ENCODE measurements at places on chromosomes 2 and 18.

GRCh38 chr2:164456619-164457018 lies 164.7 kb downstream of the GRB14 start:
- no peak for DNase-seq

DNA sequence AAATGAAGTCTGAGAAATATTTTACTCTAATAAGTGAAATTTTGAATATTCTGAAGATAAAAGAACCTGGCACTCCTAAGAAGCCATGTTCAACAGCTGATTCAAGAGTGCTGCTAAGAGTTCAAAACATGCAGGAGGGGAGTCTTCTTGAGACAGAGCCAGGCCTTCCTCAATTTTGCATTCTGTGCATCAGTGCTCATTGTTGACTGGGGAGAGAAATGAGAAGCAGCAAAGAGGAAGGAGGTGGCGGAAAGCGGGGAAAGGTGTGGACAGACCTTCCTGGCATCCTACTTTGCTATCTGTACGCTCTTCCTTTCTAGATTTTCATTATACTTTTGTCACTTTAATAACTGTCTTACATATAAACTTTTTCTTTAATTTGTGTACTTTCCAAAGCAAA lies 29.7 kb upstream of the TXNDC2 start:
- no peak for DNase-seq

DNA sequence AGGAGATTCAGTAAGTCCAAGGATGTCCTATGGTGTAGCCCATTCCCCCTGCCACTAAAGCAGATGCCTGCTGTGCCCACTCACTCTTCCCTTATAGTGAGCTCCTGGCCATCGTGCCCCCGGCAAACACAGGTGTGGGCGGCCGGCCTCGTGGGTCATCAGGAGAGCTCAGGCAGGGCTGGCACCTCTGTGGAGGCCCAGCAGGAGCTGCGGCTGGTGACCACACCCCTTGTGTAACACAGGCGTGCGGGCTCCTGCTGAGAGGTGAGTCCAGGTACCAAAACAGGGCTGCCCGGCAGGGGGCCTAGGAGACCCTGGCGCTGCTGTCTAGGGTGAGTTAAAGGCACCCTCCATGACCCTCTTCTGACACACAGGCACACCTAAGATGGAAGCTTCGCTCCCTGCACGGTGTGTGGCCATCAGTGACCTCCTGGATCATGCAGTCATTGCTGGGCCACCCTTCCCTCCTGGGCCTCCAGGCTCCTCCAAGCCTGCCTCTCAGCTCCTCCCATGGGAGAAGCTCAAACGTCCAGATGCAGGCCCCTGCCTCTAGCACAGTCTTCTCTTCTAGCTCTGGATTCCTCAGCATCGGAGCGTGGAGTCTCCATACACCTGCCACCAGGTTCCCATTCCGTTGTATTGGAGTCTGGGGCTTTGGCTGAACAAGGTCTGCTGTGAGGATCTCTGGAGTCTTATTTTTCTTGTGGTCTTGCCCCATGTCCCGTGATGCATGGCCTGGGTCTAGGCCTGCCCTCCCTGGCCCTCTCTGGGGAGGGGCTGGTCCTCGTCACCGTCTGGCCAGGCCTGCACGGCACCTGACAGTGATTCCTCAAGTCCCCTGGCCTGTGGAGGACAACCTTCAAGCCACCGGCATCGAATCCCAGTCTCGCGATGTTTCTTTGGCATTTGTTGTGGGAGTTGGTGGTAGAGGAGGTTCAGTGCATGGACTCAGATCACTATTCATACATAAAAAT lies 246.9 kb downstream of the ACKR3 start:
- DNase-seq = no peak

DNA sequence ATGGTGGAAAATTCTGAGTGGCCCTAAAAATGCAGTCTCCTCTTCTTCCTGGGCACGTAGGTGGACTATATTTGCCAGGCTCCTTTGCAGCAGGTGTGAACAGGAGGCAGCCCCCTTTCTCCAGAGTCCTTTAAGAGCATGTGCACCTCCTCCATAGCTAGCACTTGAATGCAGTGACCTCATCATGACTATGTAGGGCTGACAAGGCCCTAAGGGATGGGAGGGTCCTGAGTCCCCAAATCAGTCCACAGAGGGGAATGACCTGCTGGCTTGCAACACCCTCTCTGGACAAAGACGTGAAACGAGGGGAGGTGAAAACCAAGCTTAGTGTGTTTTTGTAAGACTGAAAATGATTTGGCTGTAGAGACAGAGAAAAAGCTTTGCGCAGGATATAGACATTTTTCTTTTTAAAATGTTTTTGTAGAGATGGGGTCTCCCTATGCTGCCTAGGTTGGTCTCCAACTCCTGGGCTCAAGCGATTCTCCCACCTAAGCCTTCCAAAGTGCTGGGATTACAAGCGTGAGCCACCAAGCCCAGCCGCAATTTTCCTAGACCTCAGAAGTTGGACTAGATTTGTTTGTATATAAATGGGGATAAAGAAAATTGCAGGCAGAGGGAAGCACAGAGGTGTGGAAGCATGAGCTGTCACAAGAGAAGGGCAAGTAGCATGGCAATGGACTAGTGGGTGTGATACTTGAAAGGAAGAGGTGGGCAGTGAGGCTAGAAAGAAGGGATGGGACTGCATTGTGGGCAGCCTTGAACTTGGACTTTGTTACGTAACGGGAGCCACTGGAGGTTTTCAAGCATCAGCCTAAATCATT lies 28.8 kb downstream of the LONRF2 start:
- DNase-seq = no peak

- no peak for DNase-seq
These were observed 182.5 kb downstream of the PRKCE start for GRCh38 chr2:45833968-45834344.

DNA sequence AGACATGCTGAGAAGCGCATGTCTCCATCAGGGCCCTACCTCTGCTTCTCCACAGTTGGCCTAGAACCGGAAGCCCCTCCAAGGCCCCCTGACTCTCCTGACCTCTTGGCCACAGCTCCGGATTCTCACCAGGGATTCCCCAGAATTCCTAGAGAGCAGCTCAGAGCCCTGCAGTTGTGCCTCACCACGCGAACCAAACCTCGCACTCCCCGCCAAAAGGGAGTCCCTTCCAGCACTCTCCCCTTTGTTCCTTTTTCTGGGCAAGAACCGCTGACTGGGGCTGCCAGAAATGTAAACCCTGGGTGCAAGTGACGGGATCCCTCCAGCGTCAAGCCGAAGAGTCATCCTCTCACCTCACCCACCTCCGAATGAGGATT lies 36.7 kb downstream of the AFF3 start:
- DNase-seq = peak; percentile 57

DNA sequence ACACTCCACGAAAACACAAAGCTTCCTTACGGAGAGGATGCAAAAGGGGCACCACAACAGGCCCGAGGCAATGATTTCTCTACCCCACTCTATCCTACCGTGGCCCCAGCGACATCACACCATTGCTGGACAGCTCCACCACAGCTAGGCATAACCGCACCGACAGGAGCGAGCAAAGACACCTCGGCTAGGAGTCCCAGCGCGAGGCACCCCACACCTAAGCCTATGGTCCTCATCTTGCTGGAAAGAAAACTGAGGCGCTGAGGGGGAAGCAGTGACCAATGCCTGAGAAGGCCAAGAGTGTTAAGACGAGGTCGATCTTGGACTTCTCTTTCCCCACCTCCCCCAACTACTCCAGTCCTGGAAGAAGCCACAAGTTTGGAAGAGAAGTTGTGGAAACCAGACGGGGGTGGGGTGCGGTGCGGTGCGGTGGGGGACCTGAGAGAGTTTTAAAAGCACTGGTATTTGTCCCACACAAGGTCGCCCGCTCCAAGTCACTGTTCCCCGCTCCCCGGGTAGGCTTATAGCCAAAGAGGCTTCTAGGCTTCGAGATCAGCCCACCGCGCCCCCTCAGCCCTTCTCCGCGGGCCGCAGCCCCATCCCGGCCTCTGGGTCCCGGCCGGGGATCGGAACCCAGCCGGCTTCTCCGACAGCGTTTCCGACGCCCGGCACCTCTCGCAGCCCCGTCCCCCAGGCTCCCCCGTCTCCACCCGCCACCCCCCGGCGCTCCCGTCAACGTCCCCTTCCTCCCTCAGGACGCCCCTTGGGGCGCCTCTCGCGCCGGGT lies 766 bp downstream of the PDE6D start:
- DNase-seq = peak; percentile 58

GRCh38 chr2:8307606-8308180 lies 374.2 kb upstream of the ID2 start:
- no peak for DNase-seq

DNA sequence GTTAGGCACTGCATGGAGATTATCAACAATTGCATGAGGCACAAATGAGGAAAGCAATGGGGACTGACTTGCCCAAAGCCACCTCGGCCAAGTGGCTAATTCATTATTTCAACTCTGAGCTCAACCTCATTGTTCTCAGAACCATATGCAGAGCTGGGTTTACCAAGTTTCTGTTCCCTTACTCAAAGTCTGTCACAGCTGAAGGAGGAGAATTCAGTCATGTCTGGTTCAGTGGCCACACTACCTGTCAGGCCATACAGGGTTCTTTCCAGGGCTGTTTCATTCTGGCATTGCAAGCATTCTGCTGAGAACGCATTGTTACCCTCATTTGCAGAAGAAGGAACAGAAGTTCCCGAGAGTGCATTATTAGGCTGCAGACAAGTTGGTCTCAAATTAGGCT lies 181.7 kb downstream of the MYT1L start:
- no peak for DNase-seq

GRCh38 chr18:12947285-12948049 lies at the start of gene SEH1L:
SEH1L (plus strand) TSS chr18:12948011; CDS start chr18:12948122, 111 bp downstream.
- peak; percentile 96 for DNase-seq

DNA sequence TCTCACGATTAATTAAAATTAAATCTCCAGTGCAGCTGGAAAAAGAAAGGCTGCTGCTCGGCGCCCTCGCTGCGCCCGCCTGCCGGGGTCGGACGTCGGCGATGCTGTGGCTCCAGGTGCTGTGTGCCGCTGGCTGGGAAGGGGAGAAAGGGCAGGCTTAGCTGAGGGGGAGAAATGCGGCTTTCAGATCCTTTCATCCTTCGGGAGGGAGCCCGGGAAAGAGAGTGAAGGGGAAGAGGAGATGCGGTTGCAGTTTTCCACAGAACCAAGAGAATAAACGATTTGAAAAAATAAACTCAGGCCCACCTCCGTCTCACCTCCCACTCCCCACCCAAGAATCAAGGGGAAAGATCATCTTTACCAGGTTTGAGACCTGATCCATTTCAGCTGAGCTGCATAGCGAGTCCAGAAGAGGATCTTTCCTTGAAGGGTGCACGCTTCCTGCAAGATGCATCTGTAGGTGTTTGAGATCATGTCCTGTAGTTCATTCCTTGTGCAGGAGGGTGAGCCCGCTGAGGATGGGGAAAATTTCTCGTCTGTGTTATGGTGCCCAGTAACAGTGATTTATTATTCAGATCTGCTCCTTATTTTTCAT lies 495 bp downstream of the TMEM169 start:
- no peak for DNase-seq

DNA sequence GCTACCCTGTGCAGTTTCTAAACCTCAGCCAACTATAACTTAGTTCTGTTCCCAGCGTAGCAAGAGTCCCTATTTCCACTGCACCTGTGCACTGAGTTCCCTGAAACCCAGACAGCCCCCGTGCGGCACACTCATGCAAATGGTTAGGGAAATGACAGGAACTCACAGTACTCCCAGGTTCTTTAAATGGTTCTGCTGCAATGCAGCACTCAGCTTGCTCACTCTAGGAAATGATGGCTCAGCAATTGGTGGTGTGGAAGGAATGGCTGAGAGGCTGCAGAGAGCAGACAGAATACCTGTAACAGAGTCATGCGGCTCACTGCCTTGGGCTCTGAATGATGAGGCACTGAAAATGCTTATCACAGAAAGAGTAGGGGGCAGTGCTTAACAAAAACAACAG lies 143.0 kb downstream of the RAD51AP2 start:
- DNase-seq = no peak

GRCh38 chr2:48337871-48338270 lies 192.1 kb upstream of the STON1 start:
- no peak for DNase-seq

DNA sequence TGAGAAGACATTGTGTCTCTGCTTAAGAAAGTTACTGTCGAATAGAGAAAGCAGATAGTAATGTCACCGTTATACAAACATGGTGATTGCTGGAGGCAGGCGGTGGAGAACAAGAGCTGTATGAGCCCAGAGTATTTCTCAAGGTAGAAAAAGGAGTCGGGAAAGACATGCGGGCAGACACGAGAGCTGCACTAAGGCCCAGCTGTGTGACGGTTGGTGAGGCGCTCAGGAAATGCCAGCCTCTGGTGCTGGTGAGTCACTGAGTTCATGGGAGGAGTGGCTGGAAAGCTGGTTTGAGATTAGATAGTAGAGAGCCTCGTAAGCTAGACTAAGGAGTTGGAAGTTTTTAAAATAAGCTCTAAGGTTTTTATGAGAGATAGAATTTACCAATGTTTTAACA lies 390.9 kb upstream of the TRIB2 start:
- no peak for DNase-seq

DNA sequence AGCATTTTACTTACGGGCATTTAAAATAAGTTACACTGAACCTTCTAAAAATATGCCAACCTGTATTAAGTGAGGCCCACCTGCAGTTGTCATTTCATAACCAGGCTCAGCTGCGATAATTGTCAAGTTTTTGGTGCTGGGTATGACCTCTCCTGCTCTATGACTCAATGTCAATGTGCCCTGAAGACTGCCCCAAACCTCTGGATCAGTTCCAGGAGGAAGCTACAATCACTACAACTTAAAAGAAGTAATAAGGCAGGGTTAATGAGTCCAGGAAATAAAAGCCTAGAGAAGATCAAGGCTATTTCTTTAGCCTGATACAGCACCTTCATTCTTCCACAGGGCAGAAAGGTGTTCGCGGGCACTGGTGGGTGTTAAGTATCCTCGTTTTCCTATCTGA lies 22.9 kb downstream of the POLR1A start:
- DNase-seq = no peak

GRCh38 chr2:38064801-38065501 lies 11.0 kb downstream of the CYP1B1 start:
- DNase-seq = no peak

GRCh38 chr2:134079373-134079772 lies 174.5 kb upstream of the MGAT5 start:
- no peak for DNase-seq

DNA sequence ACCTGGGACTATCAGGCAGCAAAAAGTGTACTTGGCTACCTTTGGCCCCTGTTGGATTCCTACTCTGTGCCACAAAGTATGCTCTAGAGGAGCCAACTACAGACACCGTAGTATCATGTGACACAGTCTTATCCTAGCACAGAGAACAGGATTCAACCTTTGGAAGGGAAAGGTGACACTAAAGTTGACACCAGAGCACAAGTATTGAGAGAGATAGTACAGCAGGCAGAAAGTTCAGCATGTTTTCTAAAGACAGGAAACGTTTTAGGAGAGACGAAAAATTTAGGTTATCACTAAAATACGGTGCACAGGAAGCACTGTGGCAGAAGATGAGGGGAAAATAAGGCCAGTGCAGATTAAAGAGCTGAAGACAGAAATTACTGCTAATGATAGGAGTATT lies 18.6 kb downstream of the SMAD2 start:
- DNase-seq = no peak

DNA sequence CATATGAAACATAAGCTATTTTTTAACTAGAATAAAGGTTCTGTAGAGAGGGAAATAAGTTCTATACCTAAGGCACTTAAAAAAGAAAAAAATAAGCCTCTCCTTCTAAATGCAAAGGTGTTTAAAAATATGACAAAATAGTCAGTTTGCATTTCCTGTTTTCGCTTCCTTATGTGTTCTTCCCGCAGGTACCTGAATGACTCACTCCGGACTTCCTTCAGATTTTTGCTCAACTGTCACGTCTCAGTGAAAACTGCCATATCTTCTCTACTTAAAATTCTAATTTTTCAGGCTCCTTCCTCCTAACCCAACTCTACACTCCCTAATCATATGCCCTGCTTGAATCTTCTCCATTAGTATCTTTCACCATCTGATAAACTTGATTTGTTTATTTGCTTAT lies 1333.1 kb downstream of the LRP1B start:
- no peak for DNase-seq

- DNase-seq = no peak
These were observed 174.1 kb downstream of the UXS1 start for GRCh38 chr2:106020032-106020431.

Measured in H1 (cell line).